ENCODE measurements at places on chromosomes 5 and 9.
A peak's percentile ranks its signal among the peaks of the same experiment; 100 is the strongest.

DNA sequence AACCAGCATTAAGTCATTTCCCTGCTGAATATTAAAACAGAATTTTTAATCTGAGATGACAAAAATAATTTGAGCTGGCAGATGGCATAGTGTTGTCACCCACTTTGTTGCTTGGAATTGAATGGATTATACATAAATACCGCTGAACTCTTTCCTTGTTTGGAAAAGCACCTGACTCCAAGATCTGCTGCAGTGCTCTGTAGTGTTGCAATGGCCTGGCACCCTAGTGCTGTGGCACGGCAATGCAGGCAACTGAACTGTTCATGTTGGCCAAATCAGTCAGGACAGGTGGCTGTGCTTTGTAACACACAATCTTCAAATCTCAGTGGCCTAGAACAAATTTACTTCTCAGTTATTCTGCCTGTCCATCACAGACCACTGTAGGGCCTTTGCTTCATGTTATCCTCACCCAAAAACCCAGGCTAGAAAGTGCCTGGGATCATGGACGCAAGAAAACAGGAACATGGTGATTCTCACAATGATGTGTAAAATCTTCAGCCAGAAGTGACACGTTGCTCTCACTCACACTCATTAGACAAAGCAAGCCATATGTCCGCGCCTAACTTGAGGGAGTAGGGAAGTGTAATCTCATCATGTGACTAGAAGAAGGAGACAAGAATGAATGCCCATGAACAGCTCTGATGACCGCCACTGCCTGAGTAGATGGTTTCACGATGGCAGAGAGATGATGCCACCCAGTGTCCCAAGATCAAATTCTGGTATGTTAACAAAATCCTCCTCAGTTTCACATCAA lies 191.9 kb upstream of the PUM3 start:
- no peak for DNase-seq

DNA sequence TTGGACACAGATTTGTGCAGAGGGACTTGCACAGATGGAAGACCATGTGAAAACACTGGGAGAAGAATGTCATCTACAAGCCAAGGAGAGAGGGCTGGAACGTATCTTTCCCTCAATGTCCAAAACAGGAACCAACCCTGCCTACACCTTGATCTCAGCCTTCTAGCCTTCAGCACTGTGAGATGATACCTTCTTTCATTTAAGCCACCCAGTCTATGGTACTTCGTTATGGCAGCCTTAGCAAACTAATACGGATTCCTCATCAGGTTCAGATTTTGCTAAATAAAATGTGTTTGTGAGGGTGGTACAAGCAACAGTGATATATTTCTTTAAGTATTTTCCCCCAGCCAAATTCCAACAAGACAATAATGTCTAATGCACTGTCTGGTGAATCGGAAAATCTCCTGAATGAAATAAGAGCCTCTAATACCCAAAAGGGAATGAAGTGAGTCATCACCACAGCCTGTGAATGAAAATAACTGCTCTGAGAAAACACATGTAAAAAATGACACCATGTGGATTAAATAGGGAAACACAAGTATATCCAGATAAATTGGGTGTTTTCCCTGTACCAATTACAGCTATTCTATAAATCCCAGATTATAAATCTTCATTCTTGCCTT lies 182.8 kb upstream of the TARS1 start:
- peak; percentile 63 for DNase-seq

GRCh38 chr5:142087920-142088679 lies 20.5 kb upstream of the NDFIP1 start:
- DNase-seq, result no peak

DNA sequence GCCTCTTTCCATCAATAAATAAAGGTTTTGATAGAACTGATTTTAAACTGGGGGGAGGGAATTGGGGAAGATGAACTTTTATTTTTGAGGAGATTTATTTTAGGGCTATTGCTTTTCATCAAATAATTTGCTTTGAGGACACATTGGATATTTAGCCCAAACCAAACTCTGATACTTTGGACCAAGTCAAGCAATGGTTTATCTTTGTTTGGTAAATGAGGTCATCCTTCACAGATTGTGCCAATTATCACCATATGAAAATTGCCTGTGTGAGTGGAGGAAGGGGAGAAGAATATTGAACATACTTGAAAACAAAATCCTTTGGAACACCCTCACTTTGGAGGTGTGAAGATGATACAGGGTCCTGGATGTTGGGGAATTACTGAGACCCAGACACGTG lies 176.9 kb upstream of the CD180 start:
- no peak for DNase-seq

GRCh38 chr5:75361310-75361709 lies 24.3 kb downstream of the HMGCR start:
- DNase-seq, result no peak

DNA sequence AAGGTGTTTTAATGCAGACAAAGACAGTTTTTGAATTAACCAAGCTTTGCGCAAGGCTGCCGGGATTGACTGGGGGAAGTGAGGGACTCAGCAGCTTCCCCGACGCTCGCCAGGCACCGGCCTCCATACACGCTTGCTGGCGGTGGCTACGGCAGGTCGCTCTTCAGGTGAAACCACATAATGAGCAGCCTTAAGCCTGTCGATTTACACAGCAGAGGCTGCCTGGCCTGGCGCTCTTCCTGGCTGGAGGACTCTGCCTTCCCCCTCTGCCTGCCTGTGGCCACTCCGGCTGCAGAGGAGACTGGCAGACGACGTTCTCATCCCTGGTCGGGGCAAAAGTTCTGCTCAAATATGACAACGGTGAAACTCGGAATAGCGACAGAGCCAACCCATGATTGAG lies 9.0 kb upstream of the NOTCH1 start:
- DNase-seq, result no peak

GRCh38 chr9:99257723-99258389 lies 35.8 kb downstream of the SEC61B start:
- DNase-seq, result no peak

DNA sequence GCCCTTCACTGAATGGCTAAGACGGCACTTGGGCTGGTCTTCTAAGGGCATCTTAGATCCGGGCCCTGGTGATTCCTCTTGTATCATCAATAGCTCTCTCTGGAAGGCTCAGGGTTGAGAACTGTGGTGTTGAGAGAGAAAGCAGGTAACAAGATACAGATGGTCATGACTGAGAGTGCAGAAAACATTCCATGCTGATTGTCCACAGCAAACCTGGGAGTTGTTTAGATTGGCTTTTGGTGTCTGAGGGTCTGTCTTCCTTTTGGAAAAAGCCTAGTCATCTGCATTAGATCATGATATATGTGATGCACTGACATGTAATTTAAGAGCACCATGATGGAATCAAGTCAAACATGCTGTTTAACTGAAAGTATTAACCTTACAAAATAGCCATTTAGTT lies 331.9 kb downstream of the ADAMTS6 start:
- no peak for DNase-seq

GRCh38 chr5:173488144-173488543 lies 128.3 kb downstream of the BOD1 start:
- DNase-seq, result no peak

DNA sequence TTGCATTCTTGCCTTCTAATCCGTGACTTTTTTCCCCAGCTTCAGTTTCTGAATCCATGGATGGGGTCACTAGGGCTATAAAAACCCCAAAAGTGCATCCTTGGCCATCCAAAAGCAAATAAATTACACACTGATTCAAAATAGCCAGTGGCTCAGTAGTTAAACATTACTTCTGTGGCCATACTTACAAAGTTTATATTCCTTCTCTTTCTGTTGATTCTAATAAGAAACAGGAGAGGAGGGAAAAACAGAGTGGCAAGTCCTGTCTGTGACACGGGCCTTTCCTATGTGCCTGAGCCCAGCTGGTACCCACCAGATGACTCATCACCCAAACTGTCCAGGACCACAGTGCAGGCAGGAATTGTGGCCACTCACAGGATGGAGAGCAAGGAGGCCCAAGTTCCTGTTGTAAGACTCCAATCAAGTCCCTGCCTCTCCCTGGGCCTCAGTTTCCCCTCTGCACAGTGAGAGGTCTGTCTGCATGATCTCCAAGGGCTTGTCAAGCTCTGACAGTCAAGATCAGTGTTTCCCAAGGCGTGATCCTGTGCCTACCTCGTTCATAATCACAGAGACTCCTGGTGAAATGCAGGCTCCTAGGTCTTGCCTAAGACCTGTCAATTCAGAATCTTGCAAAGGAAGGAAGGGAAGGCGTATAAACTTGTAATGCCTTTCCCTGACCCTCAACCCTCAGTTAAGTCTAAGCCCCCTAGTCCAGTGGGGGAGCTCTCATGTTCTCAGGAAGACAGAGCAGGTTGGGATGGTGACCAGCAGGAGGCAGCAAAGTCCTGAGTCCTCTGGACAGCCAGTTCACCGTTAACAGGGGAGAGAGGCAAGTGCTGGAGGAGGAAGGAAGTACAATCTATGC lies 29.5 kb downstream of the TNIP1 start:
- peak; percentile 49 for DNase-seq

GRCh38 chr5:132663771-132664695 lies 6.1 kb downstream of the IL13 start:
- DNase-seq, result no peak

GRCh38 chr5:40882291-40882690 lies 27.0 kb upstream of the C7 start:
- no peak for DNase-seq

DNA sequence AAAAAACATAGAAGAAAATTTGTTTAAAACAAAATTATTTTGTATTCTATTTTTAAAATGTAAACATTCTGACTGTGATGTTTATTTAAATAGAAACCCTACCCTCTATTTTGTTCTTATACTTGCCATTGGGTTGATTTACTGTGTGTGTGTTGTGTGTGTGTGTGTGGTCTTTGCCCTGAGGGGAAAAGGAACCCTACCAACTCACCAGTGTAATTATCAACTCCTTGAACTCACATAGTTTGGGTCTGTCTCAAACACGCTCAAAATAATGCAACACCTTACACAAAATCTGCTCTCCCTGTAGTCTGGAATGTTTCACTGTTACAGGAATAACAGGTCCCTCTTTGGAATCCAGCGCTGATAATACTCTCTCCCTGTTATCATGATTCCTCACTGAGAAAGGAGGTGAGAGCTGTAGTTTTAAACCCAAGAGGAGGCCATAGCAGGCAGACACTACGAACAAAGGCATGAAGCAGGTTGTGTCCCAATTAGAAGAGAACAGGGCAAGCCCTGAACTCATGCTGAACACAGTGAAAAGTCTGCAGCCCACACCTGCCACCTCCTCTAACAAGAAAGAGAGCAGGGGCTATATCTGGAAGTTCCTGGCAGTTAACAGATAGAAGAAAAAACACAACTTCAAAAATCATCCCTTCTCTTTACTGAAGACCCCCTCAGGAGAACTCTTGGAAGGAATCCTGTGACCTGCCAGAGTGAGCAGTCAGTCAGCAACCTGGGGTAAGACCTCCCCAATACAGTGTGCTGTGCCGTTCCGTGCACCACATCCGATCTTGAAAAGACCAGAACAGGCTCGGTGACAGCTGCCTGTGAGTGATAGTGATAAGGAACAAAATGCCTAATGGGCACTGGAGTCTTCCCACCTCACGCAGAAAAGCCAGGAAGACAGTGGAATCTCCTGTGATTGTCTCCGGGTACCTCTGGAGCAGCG lies 608.1 kb upstream of the ADAMTS16 start:
- DNase-seq, result no peak

GRCh38 chr9:112917047-112917986 lies 26.6 kb upstream of the SLC46A2 start:
- no peak for DNase-seq

- no peak for DNase-seq
These were observed 38.4 kb upstream of the PLEKHG4B start for GRCh38 chr5:53381-54174.

DNA sequence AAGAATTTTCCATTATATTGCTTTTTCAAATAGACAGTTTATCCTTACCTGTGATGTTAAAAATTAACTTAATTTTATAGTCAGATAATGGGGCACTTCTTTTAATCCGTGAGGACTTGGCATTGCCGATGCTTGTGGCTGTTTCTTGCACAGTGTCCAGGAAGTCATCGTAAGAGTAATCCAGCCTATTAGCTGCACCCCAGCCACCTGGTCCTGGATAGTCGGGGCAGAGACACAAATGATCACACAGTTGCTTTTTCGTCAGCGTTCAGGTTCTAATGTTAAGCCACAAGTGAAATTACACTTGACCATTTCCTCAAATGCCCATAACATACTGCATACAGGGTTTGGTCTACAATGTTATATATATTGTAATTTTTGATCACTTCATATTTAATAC lies 107.4 kb downstream of the SVEP1 start:
- no peak for DNase-seq

DNA sequence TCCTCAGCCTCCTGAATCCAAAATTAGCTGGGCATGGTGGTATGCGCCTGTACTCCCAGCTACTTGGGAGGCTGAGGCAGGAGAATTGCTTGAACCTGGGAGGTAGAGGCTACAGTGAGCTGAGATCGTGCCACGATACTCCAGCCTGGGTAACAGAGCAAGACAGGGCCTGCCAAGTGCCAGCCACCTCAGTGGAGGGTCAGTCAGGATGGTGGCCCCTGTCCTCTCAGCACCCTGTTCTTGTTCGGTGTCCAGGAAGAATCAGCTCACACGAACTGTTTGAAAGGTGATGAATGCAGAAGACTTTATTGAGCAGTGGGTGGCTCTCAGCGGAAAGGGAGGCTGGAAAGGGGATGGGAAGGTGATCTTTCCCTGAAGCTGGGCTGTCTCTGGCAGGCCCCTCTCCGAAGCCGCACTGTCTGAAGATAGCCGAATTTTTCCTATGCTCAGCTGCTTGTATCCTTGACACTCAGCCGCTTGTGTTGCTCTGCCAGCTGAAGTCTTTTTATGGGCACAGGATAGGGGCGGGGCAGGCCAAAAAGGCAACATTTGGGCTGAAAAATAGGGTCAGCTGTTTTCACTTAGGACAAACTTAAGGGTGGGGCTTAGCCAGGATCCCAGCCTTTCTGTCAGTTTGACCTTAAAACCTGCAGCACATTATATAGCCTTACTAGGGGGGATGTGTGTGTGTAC lies 50.9 kb downstream of the UBE2R2 start:
- DNase-seq, result peak; percentile 62
